ENCODE measurements at places on chromosomes 11 and 22.

- DNase-seq: no peak
These were observed 11.3 kb upstream of the PIM3 start for GRCh38 chr22:49948958-49949913.

DNA sequence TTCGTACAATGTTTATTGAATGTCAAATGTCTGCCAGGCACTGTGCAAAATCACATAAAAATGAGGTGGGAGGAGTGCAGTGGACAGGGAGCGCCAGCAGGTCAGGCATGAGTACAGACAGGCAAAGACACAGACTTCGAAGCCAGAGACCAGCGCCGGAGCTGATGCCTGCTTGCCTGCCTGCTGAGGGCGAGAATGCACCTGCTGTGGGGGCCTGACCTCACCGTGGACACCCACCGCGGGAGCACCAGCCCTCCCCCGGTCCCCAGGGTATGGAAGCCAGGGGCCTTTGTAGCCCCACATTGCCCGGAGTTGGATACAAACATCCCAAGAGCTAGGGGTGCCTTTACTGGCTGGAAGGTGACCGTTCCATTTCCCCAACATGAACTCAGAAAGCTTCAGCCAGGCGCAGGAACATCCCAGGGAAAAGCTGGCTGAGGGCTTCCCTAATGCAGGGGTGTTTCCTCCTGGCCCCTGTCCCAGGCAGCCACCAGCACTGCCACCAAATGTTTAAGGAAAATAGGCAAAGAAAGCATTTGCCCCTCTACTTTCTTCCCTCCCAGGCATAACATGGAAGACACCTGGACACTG lies 17.9 kb downstream of the IFITM10 start:
- DNase-seq: no peak

DNA sequence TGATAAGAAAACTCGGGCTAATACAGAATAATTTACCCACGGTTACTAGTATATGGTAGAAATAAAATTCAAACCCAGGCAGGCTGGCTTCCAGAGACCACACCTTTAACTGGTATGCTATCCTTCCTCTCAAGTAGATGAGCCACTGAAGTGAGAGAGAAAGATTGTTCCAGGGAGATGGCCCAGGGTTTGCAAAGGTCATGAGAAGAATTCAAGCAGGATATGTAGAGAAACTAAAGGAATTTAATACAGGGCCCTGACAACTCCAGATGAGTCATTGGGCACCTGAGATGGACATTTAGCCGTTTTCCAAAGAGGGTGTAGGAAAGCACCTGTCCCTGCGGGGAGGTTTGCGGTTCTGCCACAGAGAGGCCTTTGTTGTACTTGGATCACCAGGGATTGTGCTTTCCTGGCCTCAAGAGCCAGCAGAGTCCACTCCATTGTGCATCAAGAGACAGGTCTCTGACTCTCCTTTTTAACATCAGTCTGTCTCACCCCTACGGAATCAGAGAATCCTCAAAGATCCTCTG lies 152.7 kb upstream of the BLID start:
- no peak for DNase-seq

DNA sequence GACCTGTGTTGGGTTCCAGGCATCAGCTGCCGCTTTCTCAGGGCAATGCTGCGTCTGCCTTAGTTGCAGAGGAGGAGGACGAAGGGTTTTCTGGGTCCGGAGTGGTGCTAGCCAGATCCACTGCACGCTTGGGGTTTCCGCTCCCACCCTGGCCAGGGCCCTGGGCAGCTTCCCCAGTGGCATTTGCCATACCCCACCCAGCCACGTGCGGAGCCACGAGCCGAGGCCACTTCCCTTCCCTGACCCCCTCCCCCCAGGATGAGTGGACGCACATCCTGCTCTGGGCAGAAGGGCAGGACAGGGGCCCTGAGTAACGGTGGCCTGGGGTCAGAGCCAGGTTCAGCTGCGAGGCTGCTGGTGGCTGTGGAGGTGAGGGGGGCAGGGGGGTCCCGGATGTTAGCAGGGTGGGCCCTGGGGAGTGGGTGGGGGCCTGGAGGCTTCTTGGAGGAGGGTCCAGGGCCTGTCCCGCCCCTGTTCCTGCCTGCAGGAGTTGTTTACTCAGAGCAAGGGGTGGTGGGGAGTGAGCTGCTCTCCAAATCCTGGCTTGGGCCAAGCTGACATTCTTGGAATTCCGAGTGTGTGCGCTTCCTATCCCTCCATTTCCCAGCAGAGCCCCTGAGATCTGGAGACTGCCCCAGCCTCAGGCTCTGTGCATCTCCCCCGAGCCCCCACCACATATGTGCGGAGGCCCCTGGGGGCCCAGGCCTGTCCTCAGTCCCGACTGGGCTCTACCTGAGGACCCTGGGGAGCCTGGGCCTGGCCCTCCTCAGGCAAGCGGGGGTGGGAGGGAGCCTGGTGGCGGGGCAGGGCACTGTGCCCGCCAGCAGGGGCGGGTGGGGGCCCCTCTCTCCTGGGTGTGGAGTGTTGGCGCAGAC lies 1.4 kb downstream of the TSPAN4 start:
- no peak for DNase-seq

GRCh38 chr22:39176143-39176713 lies 23.7 kb upstream of the CBX7 start:
- no peak for DNase-seq

GRCh38 chr11:9313648-9314290 lies 624 bp downstream of the TMEM41B start:
- DNase-seq: peak; percentile 14

DNA sequence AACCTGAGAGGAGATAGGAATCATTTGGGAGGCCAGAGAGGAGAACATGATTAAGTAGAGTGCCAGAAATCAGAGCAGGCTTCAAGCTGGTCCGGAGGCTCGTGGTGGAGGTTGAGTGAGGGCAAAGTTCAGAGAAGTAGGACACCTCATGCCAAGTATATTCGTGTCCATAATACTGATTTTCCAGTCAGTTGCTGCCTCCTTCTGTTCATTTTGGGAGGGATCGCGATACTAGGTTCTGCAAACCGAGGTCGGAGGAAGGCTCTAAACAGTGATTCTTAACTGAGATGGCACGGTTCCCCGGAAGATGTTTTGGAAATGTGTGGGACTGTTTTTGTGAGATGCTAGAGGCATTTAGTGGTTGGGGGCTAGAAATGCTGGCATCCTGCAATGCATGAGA lies 13.6 kb upstream of the CD3E start:
- peak; percentile 12 for DNase-seq

GRCh38 chr11:76796511-76797198 lies 13.5 kb downstream of the TSKU start:
- no peak for DNase-seq

- DNase-seq: no peak
These were observed 8.3 kb downstream of the PLCB3 start for GRCh38 chr11:64259533-64260067.

- peak; percentile 94 for DNase-seq
These were observed at the start of gene SF3B2 for GRCh38 chr11:66051766-66052663. SF3B2 (plus strand) TSS chr11:66052364; CDS start chr11:66052385, 21 bp downstream.

DNA sequence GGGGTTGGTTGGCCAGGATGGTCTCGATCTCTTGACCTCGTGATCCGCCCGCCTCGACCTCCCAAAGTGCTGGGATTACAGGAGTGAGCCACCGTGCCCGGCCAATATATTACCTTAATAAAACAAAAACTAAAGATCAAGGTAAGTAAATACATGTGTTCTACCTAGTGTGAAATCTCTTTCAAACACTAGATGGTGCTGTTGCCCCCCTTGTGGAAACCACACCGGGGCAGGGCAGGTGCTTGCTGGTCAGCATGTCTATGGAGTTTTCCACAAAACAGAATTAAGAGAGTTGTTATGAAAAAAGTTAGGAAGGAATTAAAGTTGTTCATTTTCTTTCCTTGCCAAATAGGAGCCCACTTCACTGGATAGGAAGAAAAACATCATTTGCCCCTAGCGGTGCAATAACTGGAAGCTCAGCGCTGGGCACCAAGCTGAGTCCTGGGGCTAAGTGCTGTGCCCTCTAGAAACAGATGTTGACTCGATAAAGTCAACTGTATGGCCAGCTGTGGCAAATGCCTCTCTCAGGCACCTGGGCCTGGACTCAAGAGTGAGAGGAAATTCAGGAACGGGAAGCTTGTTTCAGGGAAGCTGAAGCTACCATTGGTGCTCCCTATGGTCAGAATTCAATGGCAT lies 6.3 kb upstream of the KCNJ5 start:
- DNase-seq: peak; percentile 37

DNA sequence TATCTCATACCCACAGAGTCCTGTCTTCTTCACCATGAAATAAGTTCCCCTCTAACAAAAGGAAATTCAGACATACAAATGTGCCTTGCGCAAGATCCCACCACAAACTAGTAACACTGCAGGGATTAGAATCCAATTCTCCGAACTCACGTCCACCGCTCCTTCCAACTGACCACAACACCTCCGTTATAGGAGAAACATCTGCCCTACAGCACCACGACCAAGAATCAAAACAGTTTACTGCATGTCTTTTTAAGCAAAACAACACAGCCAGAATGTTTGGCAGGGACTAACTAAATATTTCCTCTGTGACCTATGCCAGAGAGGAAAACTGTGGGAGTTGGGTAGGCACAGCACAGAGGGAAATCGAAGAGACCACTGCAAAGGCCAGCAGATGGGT lies 72.7 kb upstream of the AKIP1 start:
- no peak for DNase-seq

GRCh38 chr22:31757265-31757664 lies 3.4 kb downstream of the DEPDC5 start:
- no peak for DNase-seq

DNA sequence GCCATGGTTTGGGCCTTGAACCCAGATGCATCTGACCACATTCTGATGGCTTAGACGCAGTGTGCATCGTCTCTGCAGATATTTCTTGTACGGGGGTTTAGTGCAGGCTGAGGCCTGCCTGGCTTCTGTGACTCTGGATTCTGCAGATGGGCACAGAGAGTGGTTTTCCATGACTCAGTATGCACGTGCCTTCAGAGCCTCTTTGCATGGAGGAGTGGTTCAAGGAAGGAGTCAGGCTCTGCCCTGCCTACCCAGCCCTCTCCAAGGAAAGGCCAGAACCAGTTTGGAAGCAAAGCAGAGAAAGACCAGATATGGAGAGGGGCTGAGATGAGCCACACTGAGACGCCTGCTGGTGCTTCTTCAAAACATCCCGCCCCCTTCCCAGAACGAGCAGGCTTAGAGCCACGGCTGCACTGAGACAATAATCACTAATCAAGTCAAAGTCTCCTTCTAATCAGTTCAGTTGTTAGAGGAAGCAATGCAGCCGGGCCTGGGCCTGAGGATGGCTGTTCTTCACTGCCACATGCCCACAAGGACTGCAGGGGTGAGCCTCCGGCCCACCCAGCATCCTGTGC lies 308.9 kb downstream of the NXPE2 start:
- no peak for DNase-seq

GRCh38 chr22:44968736-44969135 lies 41.1 kb downstream of the PHF21B start:
- no peak for DNase-seq

GRCh38 chr11:36292311-36292722 lies 3.1 kb upstream of the COMMD9 start:
- DNase-seq: no peak

DNA sequence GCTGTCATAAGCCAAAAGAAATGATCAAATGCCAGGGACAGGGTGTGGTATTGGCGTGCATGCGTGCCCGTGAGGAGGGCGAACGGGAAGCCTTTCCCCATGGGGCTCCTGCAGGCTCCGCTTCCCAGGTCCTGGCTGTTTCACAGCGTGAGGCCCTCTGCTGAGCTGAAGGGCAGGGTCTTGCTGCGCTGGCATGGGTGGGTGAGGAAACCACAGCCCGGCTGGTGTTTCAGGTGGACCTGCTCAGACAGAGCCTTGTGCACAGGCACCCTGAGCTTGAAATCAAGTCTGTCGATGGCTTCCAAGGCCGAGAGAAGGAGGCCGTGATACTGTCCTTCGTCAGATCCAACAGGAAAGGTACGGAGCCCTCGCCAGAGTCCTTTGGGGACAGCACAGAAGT lies 31.4 kb downstream of the IGHMBP2 start:
- no peak for DNase-seq

GRCh38 chr11:12680246-12680939 lies 6.2 kb downstream of the TEAD1 start:
- DNase-seq: no peak

- no peak for DNase-seq
These were observed 78.7 kb upstream of the C11orf87 start for GRCh38 chr11:109343242-109343641.

DNA sequence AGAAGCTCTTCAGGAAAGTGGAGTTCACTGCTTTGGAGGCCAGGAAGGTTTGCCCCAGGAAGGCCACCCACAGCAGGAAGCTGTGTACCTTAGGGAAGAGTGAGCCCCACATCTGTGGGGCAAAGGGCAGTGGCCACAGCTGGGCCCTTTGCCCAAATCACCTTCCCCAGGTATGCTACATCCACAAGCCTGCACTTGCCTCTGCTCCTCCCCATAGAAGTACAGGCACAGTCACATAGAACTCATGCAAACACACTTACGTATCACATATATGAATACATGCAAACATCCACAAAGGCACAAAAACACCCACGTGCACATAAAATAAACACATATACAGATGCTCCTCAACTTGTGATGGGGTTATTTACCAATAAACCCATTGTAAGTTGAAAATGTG lies 2.1 kb downstream of the TRIM29 start:
- no peak for DNase-seq

DNA sequence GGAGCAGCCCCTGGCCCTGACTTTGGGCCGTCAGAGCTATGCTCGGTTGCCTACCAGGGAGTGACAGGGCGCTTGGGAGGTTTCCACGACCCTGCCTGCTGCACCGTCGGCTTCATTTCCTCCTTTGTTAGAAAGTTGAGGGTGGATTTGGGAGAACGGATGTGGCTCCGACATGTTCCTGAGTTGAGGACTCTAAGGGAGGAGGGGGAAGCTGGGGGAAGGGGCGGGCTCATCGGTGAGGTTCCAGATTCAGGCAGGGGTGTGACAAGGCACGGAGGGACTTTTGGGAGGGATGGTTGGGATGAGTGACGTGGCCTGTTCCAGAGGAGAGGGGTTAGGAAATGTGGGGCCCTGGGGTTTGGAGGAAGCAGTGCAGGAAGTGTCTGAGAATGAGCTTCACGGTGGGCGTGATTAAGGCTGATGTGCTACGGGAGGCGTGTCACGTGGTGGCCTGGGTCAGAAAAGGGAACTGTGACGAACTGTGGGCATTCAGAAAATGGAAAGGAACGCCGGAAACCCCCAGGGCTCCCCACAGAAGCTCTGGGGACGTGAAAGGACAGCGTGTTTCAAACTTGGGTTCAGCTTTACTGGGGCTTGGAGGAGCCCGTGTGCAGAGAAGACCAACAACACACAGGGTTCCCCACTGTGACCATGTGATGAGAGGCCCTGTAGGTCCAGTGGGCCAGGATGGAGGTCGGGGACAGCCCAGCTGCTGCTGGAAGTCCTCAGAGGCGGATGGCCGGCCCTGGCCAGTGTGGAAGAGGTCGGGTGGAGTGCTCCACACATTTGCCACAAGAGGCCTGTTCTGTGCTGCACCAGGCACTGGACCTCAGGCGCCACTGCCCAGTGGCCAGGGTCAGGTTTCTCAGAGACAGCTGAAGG lies 2.8 kb downstream of the PARVB start:
- peak; percentile 65 for DNase-seq
